ENCODE measurements at places on chromosomes 3 and 15.
A peak's percentile ranks its signal among the peaks of the same experiment; 100 is the strongest.

DNA sequence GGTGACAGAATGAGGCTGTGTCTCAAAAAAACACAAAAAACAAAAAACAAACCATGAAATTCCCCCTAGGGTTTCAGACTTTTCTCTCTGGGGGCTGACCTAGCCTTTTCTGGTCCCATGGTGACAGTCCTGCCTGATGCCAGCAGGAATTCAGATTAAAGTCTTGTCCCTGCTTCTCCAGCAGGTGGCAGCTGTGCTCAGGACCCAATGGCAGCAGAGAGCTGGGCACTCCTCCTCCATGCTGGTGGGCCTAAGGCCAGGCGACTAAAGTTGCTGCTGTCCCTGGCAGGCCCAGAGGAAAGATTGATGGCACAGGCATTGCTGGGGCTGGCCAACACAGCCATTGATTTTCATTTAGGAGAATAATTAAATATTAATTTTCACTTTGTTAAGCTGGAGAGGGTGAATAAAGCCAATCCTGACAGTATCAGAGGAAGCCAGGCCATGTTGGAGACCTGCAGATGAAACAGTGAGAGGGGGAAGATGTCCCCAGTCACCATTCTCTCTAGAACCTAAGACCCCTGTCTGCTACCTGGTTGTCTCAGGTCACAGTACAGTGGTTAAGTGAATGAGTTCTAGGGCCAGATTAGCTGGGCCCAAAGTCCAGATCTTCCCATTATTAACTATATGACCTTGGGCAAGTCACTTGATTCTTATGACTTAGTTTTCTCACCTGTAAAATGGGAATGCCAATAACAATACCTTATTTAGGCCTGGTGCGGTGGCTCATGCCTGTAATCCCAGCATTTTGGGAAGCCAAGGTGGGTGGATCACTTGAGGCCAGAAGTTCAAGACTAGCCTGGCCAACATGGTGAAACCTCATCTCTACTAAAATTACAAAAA lies 7.1 kb downstream of the CELF6 start:
- DNase-seq: peak; percentile 88

DNA sequence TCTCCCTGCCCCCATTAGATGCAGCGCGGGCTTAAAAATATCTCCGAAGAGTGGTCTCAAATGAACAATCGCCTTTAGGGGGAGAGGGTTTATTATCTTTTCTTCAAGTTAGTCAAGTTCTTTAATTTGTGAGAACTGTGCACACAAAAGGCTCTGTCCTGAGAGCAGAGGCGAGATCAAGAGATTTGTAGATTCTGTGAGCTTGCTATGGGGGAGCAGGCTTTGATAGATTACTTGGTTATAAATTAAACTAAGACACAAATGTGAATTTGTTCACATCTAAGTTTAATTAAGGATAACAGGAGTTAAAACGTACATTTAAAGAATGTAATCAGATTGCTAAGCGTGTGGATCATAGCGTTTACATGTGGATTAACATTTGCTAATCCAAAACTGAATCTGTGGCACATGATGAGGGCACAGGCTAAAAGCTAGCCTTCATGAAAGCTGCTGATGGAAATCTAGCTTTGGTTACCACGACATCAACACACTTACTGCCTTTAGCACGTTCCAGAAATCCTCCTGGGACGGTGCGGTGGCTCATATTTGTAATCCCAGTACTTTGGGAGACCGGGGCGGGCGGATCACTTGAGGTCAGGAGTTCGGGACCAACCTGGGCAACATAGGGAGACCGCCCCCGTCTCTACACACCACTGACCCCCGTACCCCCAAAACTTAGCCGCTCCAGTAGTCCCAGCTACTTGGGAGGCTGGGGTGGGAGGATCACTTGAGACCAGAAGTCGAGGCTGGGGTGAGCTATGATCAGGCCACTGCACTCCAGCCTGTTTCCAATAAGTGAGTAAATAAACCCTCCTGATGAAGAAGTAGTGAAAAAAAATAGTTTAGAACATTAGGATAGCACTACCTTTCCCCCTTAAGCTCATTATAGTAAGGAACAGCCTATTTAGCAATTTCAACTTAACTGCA lies 1.0 kb upstream of the PRTG start:
- no peak for DNase-seq

DNA sequence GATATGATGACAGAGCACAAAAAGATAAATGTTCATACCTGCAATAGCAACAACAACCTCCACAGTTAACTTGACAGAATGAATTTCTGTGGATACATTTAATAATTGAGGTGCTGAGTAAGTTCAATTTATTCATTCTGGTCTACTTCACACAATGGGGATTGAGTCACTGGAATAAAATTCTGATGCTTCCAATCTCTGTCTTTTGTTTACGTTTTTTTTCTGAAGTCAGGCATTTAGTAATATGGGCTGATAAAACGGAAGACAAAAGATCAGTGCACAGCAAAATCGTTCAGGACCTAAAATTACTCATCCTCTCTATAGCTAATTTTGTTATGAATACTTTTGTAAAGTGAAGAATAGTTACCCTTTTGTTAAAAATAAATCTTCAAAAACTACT lies 565.9 kb upstream of the CCDC54 start:
- DNase-seq: no peak

- DNase-seq: peak; percentile 7
These were observed 391.9 kb upstream of the THRB start for GRCh38 chr3:24886501-24886900.

DNA sequence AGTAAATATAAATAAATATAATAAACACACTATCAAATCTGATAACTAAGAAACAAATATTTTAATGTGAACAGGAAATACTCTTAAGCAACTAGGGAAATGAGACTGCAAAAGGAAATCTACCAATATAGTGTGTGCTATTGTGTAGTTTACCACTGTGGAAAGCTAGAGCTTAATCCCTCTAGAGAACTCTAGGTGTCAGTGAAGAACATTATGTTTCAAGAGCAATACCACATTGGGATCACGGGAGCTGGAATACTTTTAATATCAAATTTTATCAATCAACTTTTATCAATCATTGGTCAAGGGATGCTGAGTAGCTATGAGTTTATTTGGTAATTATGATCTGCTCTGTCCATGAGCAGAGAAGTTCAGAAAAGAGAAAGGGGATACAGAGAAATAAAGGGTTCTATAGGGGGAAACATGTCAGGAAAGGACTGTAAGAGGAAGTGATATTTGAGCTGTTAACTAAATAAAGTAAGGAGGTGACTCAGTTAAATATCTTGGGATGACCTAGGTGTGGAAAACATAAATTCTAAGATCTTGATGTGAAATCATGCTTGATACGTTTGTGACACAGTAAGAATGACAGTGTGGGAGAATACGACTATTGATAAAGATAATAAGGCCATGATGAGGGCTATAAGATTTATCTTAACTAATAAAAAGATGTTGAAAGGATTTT lies 762.2 kb upstream of the ALCAM start:
- DNase-seq: peak; percentile 50

- no peak for DNase-seq
These were observed 162.1 kb upstream of the LYSMD4 start for GRCh38 chr15:99895189-99895955.

- DNase-seq: no peak
These were observed 23.1 kb downstream of the ISG20 start for GRCh38 chr15:88661761-88662556.

DNA sequence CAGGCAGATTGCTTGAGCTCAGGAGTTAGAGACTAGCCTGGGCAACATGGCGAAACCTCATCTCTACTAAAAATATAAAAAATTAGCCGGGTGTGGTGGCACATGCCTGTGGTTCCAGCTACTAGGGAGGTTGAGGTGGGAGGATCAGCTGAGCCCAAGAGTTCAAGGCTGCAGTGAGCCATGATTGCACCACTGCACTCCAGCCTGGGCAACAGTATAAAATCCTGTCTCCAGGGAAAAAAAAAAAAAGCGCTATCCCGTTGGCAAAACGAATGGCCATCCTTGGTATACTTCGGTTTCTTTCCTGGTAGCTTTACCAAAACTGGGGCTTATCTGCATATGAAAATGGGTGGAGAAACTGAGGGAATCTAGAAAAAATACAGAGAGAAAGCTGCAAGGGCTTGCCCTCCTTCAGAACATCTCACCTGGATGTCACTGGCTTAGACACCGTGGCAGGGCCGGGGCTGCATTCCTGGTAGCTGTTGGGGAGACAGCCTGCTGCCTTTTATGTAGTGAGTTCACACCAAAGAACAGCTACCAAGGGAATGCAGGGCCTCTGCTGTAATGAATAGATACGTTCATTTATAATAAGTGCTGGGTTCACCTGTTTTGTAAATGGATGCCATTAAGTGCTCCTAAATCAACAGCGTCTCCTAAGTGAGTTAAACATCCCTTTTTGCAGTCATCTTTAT lies 96.0 kb downstream of the IQSEC1 start:
- peak; percentile 32 for DNase-seq

DNA sequence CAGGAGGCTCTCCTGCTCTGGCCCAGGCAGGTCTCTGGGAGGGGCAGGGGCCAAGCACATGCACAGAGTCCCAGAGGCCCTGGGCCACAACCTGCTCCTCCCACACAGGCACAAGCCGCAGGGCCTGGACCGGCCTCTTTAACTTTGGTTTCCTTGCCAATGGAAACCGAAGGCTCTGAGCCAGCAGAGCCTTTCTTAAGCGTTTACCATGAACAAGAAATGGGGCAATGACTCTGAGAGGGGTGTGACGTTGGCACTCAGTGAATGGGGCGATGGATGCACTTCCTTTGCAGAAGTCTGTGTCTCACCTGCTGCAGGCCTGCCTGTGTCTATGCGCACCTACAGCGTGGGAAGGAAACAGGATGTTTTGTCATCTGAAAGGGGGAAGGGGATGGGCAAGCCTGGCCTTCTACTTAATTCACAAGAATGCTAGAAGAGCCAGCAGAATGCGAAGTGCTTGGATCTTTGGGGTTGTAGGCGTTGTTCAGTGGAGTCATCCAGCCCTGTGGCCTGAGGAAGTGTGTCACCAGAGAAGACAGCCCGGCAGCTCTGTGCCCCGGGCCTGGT lies 41.8 kb downstream of the IFT122 start:
- peak; percentile 14 for DNase-seq

- peak; percentile 79 for DNase-seq
These were observed 93.1 kb downstream of the LRIG1 start for GRCh38 chr3:66407611-66408218.

GRCh38 chr3:24154013-24154695 lies 209.1 kb downstream of the NR1D2 start:
- DNase-seq: no peak

DNA sequence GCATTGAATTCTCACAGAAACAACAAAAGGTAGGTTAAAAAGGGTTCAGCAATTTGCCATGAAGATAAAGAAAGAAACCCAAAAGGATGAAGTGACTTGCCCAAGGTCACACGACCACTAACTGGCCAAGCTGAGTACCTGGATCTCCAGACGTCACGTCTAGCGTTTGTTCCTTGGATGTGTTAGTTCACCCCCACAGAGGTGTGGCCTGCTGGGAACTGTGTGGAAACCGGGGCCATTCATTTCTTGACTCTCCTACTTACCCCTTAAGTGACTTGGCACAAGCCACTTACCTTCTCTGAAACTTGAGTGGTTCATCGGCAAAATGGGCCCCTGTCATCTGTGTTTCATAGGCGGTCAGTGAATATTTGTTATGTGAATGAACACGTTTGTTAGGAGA lies 244.3 kb upstream of the SLCO3A1 start:
- no peak for DNase-seq

GRCh38 chr15:55823699-55824340 lies 80.9 kb upstream of the PRTG start:
- no peak for DNase-seq

GRCh38 chr3:38616658-38617057 lies 32.8 kb downstream of the SCN5A start:
- no peak for DNase-seq

GRCh38 chr3:59890639-59891038 lies 840.8 kb upstream of the CFAP20DC start:
- no peak for DNase-seq

- no peak for DNase-seq
These were observed 120.8 kb upstream of the PHLDB2 start for GRCh38 chr3:111738238-111738637.

DNA sequence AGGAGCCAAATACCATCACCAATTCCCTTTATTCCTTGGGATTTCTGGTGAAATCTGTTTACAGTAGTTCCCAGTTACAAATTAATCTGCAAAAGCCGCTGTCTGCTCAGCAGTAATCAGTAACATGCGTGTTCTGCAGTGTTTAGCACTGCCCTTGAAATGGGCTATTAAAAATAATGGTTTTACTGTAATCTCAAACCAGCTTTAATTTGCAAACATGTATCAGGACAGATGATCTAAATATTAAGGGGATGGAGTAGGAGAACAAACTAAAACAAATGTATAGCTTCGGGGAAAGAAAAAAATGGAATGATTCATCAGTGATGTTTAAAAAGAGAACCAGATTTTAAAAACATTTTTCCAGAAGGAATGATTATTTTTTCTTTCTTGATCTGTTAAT lies 513.2 kb downstream of the MECOM start:
- DNase-seq: no peak

DNA sequence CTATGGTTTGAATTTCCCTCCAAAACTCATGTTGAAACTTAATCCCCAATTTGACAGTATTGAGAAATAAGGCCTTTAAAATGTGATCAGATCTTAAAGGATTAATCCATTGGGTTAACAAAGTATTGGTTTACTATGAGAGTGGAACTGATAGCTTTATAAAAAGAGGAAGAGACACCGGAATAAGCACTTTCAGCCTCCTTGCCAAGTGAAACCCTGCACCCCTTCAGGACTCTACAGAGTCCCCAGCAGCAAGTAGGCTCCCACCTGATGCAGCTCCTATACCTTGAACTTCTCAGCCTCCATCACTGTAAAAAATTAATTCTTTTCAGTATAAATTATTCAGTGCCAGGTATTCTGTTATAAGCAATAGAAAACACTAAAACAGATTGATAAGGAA lies 348.3 kb downstream of the CGGBP1 start:
- DNase-seq: no peak

DNA sequence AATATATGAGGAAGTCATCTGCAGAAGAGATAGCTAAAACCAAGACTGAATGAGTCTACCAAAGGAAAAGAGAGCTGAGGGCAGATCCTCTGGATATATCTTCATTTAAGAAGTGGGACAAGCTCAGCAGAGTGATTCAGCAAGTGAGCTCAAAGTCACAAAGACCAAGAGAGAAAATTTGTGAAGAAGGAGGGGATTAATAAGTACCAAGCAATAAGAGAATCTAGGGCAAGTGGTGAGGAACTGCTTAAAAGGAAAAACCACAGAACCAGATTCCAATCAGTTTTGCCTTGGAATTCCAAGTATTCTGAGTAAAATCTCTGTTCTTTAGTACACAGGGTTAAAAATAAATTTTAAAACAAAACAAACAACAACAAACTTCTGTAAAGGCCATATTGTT lies 3.6 kb downstream of the EHHADH start:
- DNase-seq: no peak

- no peak for DNase-seq
These were observed 2.7 kb upstream of the FNDC3B start for GRCh38 chr3:172036541-172037215.

GRCh38 chr15:91871837-91872236 lies 18.3 kb downstream of the SLCO3A1 start:
- no peak for DNase-seq

All from GM23338 (cell line).